ENCODE measurements at places on chromosomes 16 and 17.

DNA sequence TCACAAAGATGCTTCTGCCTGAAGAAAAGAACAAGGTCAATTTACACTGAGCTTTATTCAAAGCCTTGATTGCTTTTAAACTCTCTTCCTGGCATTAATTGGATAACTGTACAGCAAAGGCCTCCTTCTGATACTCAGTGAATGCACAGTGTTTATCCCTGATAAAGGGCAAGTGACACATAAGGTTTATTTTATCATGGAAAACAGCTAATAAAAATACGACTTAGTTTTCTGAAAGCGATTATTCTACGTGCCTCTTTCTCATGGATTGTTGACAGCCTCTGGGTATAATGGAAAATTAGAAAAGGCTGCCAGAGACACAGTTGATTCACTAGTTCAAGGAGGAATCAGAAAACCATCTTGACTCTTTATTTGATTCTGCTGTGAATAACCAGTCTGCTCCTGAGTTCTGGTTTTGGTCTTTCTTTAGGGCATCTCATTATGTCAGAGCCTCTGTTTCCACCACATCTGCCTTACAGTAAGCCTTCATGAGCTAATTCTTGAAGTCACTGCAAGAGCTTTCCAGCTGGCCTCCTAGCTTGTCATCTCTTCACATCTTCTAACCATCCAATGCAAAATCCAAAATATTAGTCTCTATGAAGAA is 212.9 kb downstream of the CNTNAP4 start:
- DNase-seq: no peak

- no peak for DNase-seq
These were observed 76.9 kb downstream of the RPA1 start for GRCh38 chr17:1906662-1907101.

- no peak for DNase-seq
These were observed 10.9 kb downstream of the ADGRG3 start for GRCh38 chr16:57679016-57679415.

DNA sequence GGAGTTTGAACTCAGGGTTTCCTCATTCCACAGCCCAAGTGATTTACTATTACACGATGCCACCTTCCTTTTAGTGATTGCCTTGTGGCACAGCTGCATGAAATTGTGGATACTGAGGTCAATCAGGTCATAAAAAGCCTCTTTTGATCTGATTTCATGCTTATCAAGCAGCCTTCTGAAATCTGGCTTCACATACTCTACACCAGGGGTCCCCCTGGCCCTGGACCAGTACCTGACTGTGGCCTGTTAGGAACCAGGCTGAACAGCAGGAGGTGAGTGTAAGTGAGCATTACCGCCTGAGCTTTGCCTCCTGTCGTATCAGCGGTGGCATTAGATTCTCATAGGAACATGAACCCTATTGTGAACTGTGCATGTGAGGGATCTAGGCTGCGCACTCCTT is 13.8 kb downstream of the SLFN5 start:
- no peak for DNase-seq

DNA sequence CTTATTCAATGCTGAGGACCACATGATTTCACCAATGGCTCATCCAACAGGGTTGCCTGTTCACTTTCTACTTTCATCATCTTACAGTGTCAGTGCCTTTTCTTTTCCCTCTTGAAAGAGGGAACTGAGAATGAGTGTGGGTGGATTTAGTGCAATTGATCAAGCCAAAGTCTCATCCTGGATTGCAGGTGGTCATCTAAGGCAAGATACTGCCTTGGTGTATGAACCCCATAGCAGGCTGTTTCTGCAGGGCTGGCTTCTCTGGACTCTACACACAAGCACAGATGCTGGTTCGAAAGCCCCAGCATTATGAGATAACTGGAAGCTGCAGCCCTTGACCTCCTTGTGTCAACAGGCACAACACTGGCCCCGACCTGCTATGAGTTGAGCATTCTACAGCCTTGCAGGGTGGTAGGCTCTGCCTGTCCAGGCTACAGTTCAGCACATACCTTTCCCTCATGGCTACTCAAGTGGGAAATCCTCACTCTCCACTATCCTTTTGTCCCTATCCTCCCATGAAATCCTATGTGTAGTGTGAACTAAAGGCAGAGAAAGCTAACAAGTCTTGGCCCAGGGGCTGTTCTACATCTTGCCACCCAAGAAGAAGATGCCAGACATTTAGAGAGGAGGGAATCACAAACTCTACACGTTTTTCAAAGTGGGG is 358.7 kb downstream of the SLC39A11 start:
- DNase-seq: no peak

GRCh38 chr16:30413112-30413806 is 5.9 kb downstream of the ZNF771 start:
- no peak for DNase-seq

- no peak for DNase-seq
These were observed 491 bp downstream of the USP7 start for GRCh38 chr16:8963010-8963820.

- no peak for DNase-seq
These were observed 2286.4 kb downstream of the TP53TG3F start for GRCh38 chr16:35745821-35746248.

DNA sequence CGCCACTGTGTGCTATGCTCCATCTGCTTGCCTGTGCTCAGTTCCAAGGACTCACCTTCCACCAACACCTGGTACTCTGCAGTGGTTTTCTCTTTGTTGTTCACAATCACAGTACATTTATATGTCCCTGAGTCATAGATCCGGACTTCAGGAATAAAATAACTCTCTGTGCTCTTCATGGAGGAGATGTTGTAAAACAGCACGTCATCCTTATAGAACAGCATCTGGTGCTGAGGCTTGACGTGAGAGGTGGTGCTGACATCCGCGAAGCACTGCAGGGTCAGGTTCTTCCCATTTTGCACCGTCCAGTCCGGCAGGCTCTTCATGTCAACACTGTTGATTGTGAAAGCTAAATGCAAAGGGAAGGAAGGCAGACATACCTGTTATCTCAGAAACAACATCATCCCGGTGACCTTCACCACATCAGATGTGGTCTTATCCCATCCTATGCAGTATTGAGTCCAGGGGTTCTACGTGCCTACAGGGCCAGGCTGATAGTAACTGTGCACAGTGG is 12.8 kb downstream of the PECAM1 start:
- DNase-seq: no peak

DNA sequence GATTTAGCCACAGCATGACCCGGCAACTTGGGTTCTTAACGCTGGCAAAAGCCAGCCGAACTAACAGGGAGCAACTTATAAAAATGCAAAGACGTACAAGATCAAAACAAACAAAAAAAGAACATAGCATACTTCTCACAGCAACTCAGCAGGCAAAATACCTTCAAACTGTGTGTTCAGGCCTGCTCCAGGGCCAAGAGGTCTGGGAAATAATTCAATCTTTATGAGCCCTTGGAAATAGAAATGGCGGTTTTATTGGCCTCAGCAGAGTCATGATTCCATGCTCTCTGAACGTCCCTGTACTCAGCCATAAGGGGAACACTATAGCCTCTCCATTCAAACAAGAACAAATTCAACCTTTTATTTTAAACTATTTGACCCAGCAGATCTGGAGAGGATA is 101.3 kb upstream of the C17orf78 start:
- no peak for DNase-seq

- no peak for DNase-seq
These were observed 54.8 kb downstream of the NFAT5 start for GRCh38 chr16:69620573-69620972.

GRCh38 chr17:51015145-51015558 is 105.5 kb downstream of the SPAG9 start:
- no peak for DNase-seq

- no peak for DNase-seq
These were observed 9.3 kb downstream of the TACO1 start for GRCh38 chr17:63609816-63610573.

DNA sequence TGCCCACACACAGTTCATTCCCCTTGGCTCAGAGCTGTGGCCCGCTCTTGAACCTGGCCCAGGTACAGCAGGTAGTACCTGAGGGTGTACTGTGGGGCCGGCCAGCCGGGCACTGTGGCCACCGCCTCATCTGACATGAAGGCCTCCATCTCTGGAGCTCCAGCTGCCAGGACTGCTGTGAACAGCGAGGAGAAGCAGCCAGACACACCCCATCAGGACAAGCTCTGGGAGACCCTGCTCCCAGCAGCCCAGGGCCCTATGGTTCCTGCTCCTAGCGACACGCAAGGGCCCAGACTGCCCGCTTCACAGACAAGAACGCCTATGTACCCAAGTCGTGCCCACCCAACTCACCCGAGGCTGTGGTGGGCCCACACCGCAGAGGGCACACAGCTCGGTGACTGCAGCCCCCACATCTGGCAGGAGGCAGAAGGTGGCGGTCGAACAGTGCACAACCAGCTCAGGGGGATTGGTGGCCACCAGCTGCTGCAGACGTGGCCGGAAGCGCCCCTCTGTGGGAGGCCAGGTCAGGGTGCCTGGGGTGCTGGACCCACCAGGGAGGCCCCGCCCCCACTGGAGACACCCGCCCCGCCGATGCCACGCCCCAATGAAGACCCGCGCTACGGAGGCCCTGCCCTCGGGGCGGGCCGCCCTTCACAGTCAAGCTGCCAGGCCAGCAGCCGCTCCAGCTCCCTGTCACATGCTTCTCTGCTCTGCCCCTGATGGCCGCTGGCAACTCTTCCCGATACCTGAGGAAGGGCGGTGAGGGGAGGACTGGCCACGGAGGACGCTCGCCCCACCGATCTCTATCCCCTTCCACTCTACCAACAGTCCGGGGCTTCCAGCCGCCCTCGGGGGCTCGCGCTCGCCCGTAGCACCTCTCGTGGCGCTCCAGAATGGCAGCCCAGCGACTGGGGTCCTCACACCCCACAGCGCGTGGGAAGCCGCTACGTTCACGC is 1.1 kb upstream of the STUB1 start:
- no peak for DNase-seq

DNA sequence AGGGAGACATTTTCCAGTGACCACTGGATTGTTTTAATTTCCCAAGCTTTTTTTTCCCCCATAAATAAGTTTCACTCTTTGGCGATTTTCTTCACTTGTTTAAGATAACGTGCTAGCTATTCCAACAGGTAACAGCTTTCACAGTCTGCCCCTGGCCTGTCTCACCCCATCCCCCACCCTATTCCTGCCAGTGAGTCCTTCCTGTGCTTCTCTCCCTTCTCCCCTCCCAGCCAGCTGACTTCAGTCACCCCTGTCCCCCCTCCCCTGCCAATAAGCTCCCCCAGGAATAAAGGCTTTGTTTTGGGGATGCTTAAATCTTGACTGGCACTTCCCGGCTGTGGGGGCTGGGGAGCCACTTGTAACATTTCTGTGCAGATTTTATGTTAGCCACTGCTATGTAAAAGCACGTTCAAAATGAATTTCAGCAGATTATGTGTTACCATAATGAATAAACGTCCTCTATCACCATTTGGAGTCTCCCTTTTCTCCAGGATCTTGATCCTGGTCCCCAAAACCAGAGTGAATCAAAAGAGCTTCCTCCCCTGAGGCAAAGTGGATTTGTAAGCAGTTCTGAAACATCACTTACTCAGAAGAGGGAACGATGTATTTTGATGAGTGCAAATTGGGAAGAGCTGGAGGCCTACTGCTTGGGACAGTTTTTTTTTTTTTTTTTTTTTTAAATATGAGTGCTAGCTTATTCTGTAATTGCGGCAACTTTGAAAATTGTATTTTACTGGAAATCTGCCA is 58.2 kb downstream of the IGF2BP1 start:
- DNase-seq: no peak

GRCh38 chr16:51149251-51149661 is 1.8 kb downstream of the SALL1 start:
- no peak for DNase-seq

DNA sequence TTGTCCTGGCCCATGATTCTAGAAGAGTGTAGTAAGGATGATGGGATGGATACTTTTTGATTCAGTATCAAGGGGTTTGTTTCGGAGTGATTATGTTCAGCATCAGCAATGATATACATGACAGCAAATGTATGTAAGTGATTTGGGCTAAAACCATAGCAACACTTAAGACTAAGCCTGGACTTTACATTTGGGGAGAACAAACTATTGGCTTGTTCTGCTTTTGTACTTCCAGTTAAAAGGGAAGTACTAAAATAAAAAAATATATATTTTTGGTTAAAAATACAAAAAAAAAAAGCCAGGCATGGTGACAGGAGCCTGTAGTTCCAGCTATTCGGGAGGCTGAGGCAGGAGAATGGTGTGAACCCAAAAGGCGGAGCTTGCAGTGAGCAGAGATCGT is 20.5 kb upstream of the DHX8 start:
- no peak for DNase-seq

DNA sequence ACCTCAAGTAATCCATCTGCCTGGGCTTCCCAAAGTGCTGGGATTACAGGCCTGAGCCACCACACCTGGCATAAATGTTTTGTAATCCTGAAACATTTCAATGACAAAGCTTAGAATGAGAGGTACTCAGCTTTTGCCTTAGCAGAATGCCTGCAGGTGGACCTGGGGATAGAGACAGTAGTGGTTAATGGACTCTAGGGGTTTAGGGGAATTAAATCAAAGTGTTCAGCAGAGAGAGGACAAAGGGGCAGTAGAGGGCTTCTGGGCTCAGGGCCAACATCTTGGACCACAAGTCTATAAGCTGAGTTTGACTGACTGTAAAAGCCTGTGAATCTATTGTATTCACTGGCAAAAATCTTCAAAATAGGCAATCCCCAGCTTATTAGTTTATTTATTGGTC is 36.0 kb upstream of the MED13 start:
- no peak for DNase-seq

DNA sequence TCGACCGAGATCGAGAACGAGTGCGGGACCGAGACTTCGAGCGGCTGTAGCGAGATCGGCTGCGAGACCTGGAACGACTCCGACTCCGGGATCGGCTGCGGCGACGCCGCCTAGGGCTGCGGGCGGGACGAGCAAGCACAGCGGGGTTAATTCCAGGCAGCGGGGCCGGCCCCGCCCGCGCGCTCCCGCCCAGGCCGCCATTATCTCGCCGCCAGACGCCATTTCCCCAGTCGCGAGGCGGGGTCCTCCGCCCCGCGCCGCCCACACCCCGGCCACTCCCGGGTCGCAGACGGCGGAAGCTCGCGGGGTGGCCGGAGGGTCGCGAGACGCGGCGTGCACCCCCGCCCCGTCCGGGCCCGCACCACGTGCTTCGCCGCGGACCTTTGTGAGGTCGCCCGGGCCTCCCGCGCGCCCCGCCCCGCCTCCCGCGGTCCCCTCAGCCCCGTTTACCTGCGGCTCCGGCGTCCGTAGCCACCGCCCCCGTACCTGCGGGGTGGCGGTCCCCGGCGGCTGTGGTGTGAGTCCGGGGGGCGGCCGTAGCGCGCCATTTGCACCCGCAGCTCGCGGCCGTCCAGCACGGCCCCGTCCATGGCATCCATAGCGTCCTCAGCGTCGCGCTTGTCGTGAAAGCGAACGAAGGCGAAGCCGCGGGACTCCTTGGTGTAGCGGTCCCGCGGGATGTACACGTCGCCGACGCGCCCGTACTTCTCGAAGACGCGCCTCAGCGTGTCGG is 616 bp downstream of the SRSF2 start:
- DNase-seq: no peak

GRCh38 chr16:15811481-15812400 is 45.1 kb downstream of the MYH11 start:
- no peak for DNase-seq

GRCh38 chr16:74100395-74101326 is 196.0 kb upstream of the PSMD7 start:
- DNase-seq: no peak
